ENCODE measurements at places on chromosomes 12 and 14.
A peak's percentile ranks its signal among the peaks of the same experiment; 100 is the strongest.

DNA sequence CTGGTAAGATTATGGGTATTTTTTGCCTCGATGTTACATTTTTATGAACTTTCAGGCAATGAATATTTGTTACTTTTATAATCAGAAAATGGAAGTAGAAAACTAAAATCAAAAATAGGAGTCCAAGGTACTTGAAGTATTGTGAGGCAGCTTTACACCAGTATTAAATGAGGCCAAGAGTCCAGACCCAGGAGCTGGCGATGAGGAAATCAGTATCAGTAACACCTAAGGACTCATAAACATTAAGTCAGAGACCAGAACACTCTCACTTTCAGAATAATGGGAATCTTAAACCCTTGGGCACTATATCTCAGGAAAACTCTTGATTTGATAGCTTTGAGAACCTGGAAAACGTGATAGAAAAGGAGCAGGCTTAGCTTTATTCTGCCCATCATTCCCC is 208.8 kb downstream of the GXYLT1 start:
- H3K4me1 ChIP-seq: no peaks in the 10 kb centered on the region
- peaks cover 3% of the 10 kb centered on the region for H3K27me3 ChIP-seq

GRCh38 chr12:29743801-29744200 is 39.9 kb downstream of the TMTC1 start:
- H3K36me3 ChIP-seq: no peaks in the 10 kb centered on the region
- H3K27me3 ChIP-seq: no peaks in the 10 kb centered on the region
- no peaks in the 10 kb centered on the region for H3K4me1 ChIP-seq
- H3K4me3 ChIP-seq: no peak overlapping the region
- no peak overlapping the region for H3K27ac ChIP-seq

GRCh38 chr14:50222055-50222613 is 9.2 kb downstream of the SOS2 start:
- H3K4me1 ChIP-seq: peaks cover 2% of the 10 kb centered on the region
- no peaks in the 10 kb centered on the region for H3K36me3 ChIP-seq
- no peak for DNase-seq
- no peaks in the 10 kb centered on the region for H3K27me3 ChIP-seq

DNA sequence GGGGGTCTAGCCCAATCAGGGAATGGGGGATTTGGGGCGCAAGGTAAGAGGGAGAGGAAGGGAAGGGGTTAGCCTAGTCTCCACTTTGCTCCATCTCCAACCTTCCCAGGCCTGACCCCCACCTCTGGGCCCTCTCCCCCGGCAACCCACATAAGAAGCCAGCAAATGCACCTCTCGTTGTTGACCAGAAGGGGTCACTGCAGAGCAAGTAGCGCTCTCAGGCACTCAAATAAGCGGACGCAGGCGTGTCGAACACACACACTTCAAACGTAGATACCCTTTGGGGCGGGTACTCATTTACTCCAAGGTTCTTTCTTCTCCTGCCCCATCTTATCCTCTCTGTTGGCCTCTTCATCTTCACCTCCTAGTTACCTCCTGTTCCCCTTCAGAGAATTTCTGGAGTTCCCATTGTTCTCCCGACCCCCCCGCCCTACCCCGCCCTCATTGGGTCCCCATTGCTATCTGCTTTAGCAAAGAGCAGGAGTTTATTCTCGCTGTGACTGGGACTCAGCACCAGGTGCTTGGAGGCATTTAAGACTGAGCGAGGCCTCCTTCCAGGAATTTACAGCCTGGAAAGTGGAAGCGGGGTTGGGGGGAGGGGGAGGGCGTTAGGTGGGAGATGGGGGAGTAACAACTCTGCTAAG is 1.5 kb upstream of the SRRM4 start:
- DNase-seq: peak; percentile 33
- no peaks in the 10 kb centered on the region for H3K36me3 ChIP-seq
- H3K27me3 ChIP-seq: peaks cover 44% of the 10 kb centered on the region
- no peak overlapping the region for H3K27ac ChIP-seq
- no peak overlapping the region for H3K4me3 ChIP-seq
- H3K4me1 ChIP-seq: no peaks in the 10 kb centered on the region

- H3K27ac ChIP-seq: no peak overlapping the region
- H3K27me3 ChIP-seq: peaks cover 35% of the 10 kb centered on the region
- H3K4me3 ChIP-seq: no peak overlapping the region
- H3K36me3 ChIP-seq: no peaks in the 10 kb centered on the region
- no peak for DNase-seq
These were observed 1.3 kb upstream of the C14orf39 start for GRCh38 chr14:60487211-60487610.

DNA sequence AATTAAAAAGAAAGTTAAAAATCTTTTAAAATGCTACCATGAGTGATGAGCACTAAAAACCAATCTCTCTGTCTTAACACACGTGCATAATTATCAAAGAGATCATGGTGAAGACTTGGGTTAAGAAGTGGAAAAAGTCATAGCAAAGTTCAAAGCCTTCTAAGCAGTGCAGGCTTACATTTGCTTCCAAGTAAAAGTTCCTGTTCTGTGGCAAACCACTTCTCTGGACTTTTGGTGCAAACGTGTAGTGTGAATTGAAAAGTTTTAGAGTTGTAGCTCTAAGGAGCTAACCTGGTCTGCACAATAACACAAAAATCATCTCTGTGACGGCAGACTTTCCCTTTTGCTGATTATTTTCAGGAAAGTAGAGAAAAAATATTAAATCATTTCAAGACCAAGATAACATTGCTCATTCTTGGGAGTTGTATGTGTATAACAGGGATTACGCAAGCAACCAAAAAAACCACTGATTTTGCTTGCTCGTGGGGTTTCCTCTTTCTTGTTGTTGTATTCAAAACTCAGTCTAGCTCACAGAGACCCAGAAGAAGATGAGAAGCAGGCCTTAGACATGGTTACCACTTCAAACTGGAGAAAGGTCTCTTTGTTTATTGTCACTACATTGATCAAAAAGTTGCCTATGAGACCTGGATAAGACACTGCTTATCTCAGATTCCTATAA is 2.3 kb upstream of the GLIPR1 start:
- H3K36me3 ChIP-seq: no peaks in the 10 kb centered on the region
- no peak overlapping the region for H3K27ac ChIP-seq
- no peaks in the 10 kb centered on the region for H3K4me1 ChIP-seq
- DNase-seq: no peak
- H3K27me3 ChIP-seq: no peaks in the 10 kb centered on the region
